ENCODE measurements at places on chromosomes 1 and 21. TPM values are rescaled to one million over a fixed set of nuclear protein-coding genes. Genes with fewer than 3 reads are reported as not detected.

DNA sequence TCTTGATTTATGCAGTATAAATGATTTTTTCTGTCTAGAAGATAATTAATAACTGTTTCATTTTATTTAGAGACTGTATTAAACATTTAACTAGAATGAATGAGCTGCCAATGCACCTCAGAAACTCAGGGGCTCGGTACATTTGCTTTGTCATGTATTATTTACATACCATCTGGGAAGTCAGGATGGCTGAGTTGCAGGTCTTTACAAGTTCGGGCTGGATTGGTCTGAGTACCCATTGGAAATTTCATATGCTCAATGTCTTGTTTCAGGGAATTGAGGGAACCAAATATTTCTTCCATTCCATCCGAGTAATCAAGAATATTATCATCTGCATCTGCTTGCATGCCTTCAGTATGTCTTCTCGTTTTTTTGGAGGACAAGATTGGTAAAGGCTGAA lies 221.7 kb downstream of the COL11A1 start:
- no peak for DNase-seq

DNA sequence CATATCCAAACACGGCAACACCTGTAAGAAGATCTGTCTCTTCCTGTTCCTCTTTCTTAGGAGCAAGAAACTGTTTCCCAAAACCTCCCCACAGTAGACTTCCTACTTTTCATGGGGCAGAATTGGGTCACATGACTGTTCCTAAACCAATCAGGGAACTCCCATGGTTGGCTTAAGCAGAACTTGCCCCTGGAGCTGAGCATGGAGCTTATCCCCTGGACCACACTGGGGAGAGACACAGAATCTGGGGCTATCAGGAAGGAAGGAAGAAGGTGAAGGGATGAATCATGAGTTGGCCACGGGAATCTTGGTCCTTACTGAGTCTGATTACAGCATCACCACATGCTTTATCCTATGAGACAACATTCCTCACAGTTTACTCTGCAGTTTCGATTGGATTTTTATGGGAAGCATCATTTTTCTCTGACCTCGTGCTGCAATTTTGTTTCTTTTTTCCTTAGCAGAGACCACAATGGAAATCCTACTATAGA lies 81.8 kb downstream of the CDC7 start:
- DNase-seq: no peak

GRCh38 chr1:20507248-20507563 lies 745 bp downstream of the MUL1 start:
- DNase-seq: no peak

DNA sequence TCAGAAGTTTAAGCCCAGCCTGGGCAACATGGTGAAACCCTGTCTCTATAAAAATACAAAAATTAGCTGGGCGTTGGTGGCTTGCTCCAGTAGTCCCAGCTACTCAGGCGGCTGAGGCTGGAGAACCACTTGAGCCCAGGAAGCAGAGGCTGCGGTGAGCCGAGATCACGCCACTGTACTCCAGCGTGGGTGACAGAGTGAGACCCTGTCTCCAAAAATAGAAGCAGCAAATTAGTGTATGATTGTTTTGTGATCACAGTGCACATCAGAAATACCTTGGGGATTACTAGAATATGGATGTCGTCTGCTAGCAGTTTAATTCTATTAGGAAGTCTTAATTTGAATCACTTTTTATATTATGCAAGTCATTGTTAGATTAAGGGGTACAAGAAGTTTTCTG lies 59.0 kb downstream of the ZBTB17 start:
- no peak for DNase-seq

DNA sequence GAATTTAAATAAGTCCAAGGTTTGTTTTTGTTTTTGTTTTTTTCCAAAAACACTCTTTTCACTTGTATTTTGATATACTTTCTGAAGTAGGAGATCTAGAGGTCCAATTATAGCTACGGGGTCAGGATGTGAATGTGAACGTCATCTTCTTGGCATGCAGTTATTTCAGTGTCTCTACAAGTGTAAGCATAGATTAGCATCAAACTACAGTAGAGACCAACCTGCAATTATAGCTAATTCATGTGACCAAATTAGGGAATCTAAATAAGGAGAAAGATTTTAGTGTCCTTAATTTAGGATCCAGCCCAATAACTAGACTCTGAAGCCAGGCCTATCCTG lies 107.3 kb upstream of the PALMD start:
- no peak for DNase-seq

GRCh38 chr1:22341791-22342605 lies 109.7 kb upstream of the ZBTB40 start:
- DNase-seq: no peak

GRCh38 chr1:175873290-175873935 lies 130.0 kb upstream of the TNR start:
- no peak for DNase-seq

- DNase-seq: no peak
These were observed 180.7 kb downstream of the COQ8A start for GRCh38 chr1:227120826-227121225.

- DNase-seq: no peak
These were observed 194.8 kb downstream of the ZP4 start for GRCh38 chr1:237695878-237696277.

DNA sequence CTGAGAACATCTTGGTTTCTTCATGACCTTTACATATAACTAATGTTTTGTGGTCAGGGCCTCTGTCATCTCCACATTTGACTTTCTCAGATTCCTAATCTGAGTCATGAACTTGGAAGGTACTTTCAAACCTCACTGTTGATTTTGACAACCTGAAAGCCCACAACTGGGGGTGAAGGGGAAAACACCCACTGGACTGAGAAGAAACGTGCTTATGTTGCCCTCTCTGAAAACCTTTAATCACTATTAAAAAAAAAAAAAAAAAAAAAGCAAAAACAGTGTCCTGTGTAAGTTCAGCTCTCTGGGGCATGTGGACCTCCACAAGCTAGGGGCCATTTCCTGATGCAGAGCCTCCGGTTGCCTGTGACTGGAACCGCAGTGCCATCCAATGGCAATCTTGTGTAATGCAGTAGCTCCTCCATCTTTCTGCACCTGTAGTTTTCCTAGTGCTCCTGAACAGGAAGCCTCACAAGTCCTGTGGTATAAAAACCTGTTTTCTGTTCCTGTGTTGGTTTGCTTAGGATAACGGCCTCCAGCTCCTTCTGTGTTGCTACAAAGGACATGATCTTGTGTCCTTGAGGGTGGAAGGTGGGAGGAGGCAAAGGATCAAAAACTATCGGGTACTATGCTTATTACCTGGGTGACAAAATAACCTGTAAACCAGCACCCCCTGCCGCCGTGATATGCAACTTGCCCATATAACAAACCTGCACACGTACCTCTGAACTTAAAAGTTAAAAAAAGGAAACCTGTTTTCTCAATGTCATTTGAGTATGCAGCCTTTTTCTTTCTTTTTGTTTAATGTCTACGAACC lies 124.5 kb downstream of the ZNF648 start:
- DNase-seq: no peak

DNA sequence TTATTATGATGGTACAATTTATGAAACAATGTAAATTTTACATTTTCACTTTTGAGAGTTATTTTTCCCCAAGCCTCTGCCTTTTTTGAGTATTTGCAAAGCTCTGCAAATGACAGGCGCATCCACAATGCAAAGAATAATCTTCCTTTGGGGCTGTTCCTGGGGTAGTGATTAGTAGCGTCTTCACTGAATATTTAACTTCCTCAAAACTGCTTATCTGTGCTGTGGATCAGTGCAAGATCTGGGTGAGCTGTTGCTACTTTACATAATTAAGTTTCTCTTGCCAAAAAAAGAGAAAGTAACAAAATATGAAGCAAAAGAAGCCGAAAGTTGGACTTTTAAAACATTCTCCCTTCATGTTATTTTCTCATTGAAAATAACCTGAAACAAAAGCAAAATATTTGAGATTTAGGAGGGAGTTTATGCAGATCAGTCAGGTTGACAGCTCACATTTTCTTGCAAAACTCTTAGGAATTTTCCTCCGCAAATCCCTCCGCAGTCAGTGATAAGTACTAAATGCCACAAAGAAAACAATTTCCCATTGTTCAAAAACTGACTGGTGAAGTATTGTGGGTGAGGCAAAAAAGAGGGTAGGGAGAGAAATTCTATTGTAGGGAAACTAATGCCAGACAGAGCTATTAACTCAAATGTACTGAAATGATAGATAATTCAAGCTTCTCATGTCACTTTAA lies 276.4 kb upstream of the B3GALT2 start:
- DNase-seq: no peak

- DNase-seq: no peak
These were observed 344.9 kb downstream of the PTPRU start for GRCh38 chr1:29581256-29581655.

DNA sequence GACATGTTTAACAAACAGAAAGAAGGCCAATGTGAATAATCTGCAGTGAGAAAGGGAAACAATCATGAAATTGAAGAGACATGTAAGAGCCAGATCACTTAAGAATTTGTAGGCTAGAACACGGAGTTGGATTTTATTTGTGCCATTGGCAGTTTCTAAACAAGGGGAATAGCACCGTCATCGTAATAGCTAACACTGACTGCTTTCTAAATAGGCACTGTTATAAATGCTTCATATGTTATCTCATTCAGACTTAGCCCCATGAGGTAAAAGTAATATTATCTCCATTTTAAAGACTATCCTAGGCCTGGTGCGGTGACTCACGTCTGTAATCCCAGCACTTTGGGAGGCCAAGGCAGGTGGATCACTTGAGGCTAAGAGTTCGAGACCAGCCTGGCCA lies 12.1 kb downstream of the C1orf185 start:
- no peak for DNase-seq

DNA sequence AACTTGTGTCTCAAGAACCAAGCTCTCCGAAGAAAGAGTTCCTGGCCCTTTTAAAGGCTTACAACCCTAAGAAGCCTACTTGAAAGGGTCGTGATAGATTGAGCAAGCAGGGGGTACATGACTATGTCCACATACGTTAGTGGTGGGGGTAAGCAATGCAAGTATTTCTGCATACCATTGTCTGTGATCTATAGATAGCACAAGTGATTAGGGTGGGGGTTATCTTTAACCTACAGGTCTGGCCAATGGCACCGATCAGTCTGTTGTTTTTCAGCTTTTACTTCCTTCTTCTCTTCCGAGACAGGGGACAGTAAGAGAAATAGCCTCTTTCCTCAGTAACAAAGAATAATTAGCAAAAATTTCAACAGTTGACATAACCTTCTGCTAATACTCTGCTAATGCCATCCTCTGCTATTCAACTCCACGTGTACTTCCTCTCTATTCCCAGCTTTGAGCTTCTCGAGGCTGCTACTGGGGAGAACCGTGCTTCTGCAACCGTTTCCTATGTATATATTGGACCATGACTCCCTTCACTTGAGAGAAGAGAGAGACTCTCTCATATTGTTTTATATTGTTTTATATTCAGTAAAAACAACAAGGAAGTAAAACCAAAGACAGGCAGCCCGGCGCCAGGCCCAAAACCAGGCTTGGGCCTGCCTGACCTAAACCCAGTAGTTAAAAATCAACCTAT lies 727.7 kb upstream of the NCAM2 start:
- no peak for DNase-seq

DNA sequence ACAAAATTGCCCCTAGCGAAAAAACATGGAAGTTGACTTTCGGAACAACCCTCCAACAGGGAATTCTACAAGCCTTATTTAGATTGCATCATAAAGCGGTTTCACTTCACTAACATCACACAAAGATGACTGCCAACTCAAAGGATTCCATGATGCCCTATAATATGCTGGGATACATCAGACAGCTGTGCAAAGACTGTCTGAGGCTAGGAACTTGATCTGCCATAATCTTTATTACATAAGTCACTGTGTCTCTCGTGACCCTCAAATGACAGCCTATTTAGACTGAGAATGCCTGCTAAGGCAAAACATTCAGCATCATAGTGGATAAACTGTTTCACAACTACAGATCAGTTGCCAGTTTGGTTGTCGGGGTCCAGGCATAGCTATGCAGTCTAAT lies 23.8 kb downstream of the FH start:
- DNase-seq: no peak

The AMY1C gene
- 2.5 TPM for total RNA-seq

The GUCA2A gene
- 0.57 TPM for total RNA-seq

The BARHL2 gene
- not detected for total RNA-seq

The AJAP1 gene
- total RNA-seq: 0.09 TPM

The VASH2 gene
- 7.6 TPM for total RNA-seq

All from thymus (tissue), 14 donors.